ENCODE measurements at places on chromosomes 6 and 20.

DNA sequence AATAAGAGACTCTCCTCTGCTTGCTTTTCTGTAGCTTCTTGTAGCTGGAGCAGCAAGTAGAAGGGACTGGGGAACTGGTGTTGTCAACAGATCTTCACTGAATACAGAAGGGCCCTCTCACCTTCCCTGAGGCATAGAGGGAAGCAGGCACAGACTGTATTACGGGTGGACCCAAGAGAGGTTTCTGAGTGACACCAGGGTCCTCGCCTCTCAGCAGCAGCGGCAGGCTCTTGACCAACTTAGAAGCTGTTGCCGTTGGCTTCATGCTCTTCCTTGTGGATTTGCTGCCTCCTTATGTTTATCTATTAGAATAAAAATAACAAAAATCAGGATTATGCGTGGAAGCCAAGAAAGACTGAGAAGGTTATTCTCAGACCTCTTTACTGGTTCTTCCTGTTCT, 31.7 kb downstream of the GFRA4 start:
- no peak for DNase-seq

GRCh38 chr6:138235205-138235604, 16.9 kb upstream of the PBOV1 start:
- DNase-seq = no peak

- no peak for DNase-seq
Measured at GRCh38 chr6:31386099-31386498, 17.3 kb upstream of the MICA start.

DNA sequence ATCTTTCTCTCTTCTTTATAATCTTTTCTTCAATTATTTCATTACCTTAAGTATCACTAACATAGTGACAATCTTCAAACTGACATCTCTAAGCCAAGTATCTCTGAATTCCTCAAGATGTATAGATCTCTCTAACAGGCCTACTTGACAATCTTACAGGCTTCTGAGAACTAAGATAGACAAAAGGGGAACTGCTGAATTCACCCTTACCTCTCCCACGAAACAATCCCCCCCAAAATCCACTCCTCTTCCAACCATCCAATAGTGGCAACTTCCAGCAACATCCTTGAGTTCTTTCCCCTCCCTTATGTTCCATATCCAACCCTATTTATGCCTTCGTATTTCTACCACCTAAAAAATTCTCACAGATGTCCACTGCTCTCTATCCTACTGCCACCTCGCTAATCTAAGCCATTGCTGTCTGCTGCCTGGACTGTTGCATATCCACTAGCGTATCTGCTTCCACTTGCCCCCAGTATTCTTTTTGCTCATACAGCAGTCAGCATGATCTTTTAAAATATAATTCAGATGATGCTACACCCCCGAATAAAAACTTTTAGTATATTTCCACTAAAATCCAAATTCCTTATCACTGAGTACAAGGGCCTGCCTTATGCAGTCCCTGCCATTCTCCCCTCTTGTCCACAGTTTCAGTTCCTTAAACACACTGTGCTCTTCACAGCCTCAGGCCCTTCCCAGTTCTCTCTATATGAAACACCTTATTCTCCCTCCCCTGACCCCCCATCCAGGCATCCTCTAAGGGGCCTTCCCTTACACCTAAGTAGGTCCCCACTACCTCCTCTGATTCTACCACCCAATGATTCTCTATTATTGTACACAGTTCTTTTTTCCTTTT, 8.0 kb downstream of the REPS1 start:
- DNase-seq = no peak

GRCh38 chr20:39943336-39943735, 745.7 kb downstream of the MAFB start:
- no peak for DNase-seq

DNA sequence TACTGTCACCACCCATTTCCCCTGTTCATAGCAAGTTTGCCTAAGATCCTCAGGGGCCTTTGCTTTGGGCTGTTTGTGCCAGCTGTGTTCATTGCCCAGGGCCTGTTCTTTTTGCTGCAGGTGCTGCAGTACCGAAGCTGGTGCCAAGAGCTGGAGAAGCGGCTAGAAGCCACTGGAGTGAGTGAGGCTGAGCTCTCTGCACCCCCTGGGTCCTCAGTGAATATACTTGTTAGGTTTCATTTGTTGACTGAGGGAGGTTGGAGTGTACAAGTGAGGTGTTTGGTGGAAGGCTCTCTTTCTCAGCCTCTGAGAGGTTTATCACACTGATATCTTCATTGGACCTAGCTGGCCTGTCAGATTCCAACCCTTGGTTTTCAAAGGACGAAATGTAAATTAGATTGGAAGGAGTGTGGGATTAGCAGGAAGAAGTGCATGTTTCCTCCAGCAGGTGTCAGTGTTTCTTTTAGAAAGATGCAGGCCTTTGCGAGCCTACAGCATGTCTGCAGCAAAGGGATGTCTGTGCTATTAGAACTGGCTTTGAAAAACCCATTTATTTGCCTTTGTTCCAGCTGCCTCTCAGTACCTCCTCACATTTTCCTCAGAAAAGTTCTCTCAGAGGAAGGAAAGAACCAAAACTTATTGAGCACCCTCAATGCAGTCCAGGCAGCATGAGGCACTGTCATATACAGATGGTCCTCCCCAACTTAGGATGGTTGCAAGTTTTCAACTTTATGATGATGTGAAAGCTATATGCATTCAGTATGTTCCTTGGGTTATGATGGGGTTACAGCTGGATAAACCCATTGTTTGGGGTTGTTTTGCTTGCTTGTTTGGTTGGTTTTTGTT, 8.3 kb downstream of the CEP250 start:
- DNase-seq = peak; percentile 76

DNA sequence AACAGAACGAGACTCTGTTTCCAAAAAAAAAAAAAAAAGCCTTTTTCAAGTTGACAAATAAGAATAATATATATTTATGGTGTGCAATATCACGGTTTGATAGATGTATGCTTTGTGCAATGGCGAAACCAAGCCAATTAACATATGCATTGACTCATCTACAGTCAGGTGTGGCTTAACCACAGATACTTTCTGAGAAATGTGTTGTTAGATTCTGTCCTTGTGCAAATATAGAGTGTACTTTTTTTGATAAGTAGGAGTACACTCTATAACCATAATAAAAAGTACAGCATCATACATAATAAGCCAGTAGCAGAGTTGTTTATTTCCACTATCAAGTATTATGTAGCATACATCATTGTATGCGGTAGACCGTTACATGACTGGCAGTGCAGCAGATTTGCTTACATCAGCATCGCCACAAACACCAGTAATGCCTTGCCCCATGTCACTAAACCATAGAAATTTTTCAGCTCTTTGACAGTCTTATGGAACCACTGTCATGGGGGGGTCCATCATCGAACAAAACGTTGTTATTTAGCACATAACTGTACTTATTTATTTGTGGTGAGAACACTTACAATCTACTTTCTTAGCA, 59.2 kb downstream of the TMEM170B start:
- no peak for DNase-seq

- DNase-seq = no peak
Measured at GRCh38 chr6:12200015-12200564, 90.1 kb upstream of the EDN1 start.

GRCh38 chr6:7672066-7673062, 53.5 kb upstream of the BMP6 start:
- DNase-seq = no peak

GRCh38 chr20:41478026-41478425, 111.4 kb upstream of the EMILIN3 start:
- no peak for DNase-seq

DNA sequence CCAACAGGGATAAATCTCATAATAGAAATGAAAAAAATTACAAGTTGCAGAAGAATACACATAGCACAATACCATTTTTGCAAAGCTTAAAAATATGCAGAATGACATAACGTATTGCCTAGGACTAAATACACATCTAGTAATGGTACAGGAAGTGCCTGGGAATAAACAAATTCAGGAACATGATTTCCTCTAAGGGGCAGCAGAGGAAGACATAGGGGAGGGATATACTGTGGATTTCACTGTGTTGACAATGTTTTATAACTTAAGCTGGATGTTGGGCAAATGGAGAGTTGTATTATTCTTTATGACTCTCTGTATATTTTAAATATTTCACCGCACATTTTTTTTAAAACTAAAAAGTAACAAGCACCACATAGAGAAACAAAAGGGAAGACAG, 5.6 kb upstream of the GLO1 start:
- no peak for DNase-seq

- DNase-seq = no peak
Measured at GRCh38 chr20:41547221-41547620, 71.0 kb downstream of the CHD6 start.

- DNase-seq = no peak
Measured at GRCh38 chr6:15460110-15460727, 202.6 kb downstream of the DTNBP1 start.

GRCh38 chr6:53273370-53273769, 75.4 kb downstream of the ELOVL5 start:
- no peak for DNase-seq

DNA sequence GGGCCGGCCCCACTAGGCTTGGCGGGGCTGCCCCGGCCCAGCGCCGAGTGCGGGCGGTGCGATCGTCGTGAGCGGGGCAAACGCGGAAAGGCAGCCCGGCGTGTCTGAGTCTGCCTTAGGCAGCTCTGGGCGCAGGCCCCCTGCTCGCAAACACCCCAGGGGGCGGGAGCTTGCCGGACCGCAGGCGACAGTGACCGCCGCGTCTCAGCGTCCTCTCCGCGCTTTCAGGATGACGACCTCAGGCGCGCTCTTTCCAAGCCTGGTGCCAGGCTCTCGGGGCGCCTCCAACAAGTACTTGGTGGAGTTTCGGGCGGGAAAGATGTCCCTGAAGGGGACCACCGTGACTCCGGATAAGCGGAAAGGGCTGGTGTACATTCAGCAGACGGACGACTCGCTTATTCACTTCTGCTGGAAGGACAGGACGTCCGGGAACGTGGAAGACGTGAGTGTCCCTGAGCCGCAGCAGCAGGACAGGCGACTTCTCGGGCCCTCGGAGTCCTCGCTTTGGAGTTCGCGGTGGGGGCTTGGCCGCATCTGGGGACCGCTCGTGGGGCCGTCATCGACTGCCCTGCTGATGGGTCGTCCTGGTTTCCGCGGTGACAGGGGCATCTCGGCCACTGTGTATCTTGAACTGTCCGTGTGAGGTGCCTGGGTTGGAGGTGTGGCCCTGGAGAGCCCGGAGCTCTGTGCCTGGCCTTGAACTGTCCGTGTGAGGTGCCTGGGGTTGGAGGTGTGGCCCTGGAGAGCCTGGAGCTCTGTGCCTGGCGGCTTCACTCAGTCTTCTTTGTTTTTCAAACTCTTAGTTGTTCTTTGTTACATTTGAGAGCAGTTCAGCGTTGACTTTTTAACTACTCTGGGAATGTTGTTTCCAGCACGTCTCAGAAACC, 786 bp downstream of the ADRM1 start:
- DNase-seq = peak; percentile 54

DNA sequence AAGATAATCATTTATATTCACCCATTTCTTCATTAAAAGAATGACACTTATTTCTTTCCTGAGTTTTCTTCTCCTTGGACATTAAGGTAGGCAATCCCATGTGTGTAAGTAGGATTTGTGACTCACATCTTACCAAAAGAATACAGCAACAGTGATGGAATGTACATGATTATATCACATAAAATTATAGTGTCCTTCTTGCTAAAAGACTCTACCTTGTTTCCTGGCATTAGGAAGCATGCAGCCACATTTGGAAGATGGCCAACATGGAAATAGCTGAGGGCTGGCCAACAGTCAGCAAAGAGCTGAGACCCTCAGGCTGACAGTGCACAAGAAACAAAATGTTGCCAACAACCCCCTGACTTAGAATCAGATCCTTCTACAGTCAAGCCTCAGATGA, 327.9 kb upstream of the MARCKS start:
- DNase-seq = no peak

GRCh38 chr6:27894839-27895762, 17.1 kb downstream of the OR2B2 start:
- DNase-seq = peak; percentile 87

GRCh38 chr20:41631826-41632225, 13.6 kb upstream of the CHD6 start:
- DNase-seq = no peak

DNA sequence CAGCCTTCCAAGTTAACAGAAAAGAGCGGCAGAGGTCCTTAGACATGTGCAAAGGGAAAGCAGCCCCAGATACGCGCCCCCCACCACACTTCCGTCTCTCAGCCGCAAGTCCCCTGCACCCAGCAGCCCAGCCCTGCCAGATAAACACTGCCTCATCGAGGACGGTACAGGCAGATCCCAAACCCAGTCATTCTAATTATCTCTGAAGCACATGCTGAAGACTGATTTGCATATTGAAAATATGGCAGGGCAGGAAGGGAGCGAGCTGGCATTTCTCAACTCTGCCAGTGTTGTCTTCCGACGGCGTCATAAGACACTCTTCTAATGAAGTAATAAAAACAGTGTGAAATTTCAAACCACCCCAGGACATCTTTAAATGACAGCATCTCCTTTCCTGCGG, 122.8 kb upstream of the CDH4 start:
- no peak for DNase-seq

DNA sequence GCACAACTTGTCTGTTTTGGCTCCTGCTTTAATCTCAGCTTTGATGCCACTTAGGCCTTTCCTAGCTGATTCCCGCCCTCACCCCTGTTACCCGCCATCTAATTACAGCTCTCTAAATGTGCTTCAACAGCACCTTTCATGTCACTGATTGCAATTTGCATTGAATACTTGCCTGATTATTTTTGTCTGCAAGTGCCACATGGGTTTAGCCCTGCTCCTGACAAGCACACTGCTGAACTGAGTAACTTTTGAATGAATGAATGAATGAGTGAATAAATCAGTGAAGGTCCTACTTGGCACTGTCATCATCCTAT, 591 bp upstream of the DCBLD1 start:
- no peak for DNase-seq

DNA sequence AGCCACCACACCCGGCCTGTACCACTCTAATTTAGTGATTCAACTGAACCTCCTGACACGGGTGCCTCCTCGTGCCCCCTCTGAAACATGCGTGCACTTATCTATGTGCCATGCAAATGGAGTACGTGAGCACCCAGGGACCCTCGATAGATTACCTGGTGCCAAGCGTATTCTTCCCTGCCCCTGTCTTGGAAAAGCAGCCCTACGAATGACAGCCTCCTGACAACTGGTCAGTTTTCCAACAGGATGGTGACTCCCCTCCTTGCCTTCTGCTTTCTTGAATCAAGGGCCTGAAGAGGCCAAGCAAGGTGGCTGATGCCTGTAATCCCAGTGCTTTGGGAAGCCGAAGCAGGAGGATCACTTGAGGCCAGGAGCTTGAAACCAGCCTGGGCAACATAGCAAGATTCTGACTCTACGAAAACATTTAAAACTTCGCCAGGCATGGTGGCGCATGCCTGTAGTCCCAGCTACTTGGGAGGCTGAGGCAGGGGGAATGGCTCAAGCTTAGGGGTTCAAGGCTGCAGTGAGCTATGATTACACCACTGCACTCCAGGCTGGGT, 25.4 kb upstream of the SYNJ2 start:
- no peak for DNase-seq

Measured in ELF-1 (cell line).